Stimulated activated CD8-positive, alpha-beta memory T cell treated with anti-CD3 and anti-CD28 coated beads, Interleukin-15, amount 100 ng/mL, for 4 hours (primary cell): ENCODE measurements at places on chromosomes 11 and 22.

GRCh38 chr11:119052163-119052814 lies 4.7 kb downstream of the HYOU1 start:
- no peak for DNase-seq

DNA sequence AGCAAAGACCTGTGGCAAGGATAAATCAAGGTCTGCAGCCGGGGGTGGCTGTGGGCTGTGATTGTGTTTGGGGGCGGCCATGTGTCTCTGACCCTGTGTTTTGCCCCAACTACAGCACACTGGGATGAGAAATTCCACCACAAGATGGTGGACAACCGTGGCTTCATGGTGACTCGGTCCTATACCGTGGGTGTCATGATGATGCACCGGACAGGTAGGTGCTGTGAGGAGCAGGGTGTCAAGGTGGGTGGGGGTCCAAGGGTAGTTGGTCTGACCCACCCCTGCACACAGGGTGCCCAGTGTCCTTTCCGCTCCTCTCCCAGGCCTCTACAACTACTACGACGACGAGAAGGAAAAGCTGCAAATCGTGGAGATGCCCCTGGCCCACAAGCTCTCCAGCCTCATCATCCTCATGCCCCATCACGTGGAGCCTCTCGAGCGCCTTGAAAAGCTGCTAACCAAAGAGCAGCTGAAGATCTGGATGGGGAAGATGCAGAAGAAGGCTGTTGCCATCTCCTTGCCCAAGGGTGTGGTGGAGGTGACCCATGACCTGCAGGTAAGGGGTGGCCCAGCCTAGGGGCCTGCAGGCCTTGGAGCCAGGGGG lies 6.7 kb downstream of the SERPINH1 start:
- DNase-seq, result no peak

GRCh38 chr11:115874843-115875242 lies 370.6 kb upstream of the CADM1 start:
- DNase-seq, result no peak

DNA sequence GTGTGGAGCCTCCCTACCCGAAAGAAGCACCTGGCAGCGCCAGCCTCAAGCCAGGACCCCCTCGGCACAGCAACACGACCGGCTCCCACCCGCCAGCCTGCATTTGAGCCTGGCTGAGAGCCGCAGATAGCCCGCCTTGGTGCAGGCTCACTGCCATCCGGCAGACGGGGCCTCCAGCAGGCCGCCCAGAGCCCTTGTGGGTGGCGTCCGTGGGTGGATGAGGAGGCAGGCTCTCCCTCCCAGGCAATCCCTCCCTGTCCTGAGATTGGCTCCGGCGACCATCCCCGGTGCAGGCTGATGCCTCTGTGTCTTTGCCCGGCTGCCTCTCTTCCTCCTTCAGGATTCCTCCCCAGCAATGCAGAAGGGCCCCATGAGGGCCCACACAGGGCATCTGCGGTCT lies 1527.9 kb downstream of the BRD1 start:
- DNase-seq, result no peak

GRCh38 chr11:128483211-128483788 lies 104.1 kb downstream of the ETS1 start:
- DNase-seq, result no peak

GRCh38 chr11:86106916-86107315 lies 38.0 kb upstream of the PICALM start:
- no peak for DNase-seq

GRCh38 chr11:123065621-123066020 lies 3.7 kb upstream of the HSPA8 start:
- DNase-seq, result no peak

DNA sequence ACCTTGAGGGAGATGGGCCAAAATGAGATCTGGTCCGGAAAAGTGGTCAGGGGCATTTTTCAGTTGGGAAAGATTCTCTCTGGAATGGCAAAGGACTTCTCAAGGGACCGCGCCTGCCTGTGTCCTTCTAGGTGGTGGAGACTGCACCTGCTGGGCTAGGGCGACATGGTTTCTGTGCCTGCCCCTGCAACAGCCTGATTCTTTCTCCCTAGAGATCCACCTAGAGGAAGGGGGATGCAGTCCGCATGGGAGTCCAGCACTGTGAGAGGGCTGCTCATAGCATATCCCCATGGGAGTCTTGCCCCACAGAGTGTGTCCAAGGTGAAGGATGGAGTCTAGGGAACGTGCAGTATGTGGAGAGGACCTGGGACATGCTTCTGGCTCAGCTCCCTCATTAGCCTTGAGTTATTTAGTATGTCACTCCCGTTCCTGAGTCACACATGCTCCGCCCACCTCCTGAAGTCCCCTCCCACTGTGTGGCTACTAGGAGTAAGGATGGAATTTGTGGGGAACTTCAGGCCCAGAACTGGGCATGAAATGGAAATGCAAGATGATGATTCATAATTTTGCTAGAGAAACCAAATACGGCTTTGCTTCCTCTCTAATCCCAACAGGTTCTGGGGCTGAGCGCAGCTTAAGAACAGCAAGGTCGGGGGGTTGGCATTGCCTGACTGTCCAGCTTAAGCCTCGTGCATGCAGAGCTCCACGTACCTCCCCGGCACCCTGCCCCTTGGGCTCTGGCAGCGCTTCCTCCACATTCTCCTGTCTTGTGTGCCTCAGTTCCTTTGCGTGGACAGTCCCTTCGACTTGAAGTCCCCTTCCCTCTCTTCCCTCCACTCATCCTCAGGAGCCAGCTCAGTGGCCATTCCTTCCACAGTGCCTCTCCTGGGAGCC lies 35.0 kb downstream of the GRIK4 start:
- no peak for DNase-seq

DNA sequence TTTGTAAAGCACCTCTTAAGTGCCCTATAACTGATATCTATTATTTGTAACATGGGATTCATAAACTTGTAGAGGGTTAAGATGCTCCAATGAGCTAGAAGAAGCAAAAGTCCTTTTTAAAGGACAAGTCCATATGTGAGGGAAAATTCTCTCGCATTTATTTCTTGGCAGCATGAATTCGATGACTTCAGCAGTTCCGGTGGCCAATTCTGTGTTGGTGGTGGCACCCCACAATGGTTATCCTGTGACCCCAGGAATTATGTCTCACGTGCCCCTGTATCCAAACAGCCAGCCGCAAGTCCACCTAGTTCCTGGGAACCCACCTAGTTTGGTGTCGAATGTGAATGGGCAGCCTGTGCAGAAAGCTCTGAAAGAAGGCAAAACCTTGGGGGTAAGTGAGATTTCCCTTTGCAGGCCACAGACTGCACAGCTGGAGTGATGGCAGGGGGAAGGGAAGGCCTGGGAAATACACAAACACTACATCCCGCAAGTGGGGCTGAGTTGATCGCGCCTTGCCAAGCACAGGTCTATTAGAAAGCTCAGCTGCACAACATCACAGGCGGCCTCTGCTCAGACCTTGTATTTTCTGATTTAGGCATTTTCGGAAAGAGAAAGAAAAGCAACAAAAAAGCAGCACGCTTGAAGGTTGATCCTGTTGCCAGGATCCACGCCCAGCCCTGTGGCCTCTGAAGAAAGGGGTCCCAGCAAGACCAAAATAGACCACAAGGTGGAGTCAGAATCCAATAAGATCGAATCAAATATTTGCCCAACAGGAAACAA lies 1.5 kb downstream of the MS4A8 start:
- no peak for DNase-seq

- DNase-seq, result no peak
Measured at GRCh38 chr22:26115266-26115665, 54.0 kb upstream of the SEZ6L start.

DNA sequence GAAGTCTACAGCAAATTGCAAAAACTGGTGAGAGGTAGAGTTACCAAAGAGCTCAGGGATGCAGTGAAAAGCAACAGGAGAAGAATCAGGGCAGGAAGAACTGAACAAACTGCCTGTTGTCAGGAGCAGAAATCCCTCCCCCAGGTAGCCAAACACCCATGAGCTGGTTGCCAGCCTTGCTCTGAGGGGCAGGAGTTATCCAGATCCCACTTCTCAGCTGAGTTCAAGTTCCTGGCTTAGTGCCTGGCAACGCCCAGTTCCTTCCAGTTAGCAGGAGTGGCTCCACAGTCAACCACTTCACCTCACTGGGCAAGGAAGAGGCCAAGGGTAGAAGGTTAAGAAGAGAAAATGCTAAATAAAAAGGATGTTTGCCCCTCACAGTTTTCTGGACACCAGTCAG lies 1.9 kb upstream of the MPZL2 start:
- DNase-seq, result no peak
